Astrocyte of the spinal cord (primary cell): ENCODE measurements at places on chromosomes 13 and 19.

- DNase-seq: no peak
These were observed 80.7 kb downstream of the SLC6A16 start for GRCh38 chr19:49244256-49244655.

DNA sequence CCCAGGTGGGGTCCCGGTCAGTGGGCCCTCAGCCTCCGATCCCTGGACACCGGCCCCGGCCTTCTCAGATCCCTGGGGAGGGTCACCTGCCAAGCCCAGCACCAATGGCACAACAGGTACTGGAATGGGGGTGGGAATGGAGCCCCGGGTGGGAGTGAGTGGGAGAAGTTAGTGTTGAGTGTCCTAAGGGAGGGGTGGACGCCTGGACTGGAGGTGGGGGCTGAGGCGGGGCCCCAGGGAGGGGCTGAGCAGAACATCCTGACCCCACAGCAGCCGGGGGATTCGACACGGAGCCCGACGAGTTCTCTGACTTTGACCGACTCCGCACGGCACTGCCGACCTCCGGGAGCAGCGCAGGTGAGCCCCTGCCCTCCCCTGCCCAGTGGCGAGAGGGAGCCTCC lies 17.7 kb downstream of the EPN1 start:
- DNase-seq: no peak

GRCh38 chr13:112695121-112695520 lies 5.3 kb downstream of the ATP11A start:
- DNase-seq: no peak

DNA sequence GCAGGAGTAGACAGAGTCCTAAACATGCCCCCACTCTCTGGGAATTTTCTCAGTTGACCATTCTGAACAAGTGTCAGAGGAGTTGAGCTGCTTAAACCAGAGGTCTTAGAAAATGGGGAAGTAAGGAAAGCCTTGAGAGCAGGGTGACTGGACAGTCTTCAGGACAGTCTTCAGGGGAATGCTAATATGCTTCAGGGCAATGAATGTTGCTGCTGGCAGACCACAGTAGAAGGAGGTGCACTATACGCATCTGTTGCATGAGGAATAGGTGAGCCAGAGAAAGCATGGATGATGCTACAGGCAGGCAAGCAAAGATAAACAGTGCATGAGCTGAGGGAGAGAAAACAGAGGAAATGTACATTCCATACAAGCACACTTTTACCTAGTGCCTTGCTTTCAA lies 196.6 kb upstream of the GPR12 start:
- DNase-seq: no peak

GRCh38 chr19:45136507-45137178 lies 24.1 kb downstream of the NKPD1 start:
- DNase-seq: no peak

GRCh38 chr19:6811906-6812305 lies 39.4 kb downstream of the VAV1 start:
- DNase-seq: peak; percentile 16
